ENCODE measurements at places on chromosomes 3 and 15. TPM values are rescaled to one million over a fixed set of nuclear protein-coding genes. Genes with fewer than 3 reads are reported as not detected.

Gene LRRN1
- not detected for total RNA-seq

Gene CACNA2D2
- not detected for total RNA-seq

Gene CYP8B1
- not detected for total RNA-seq

Gene RPSA
- 1,125 TPM for total RNA-seq

Gene FANCD2OS
- total RNA-seq = not detected

Gene GMPS
- total RNA-seq = 26.8 TPM

Gene CCDC13
- total RNA-seq = 0.38 TPM
